Colonic mucosa (tissue), 4 donors: ENCODE measurements at places on chromosomes 1 and 21. TPM values are rescaled to one million over a fixed set of nuclear protein-coding genes. Genes with fewer than 3 reads are reported as not detected.

DNA sequence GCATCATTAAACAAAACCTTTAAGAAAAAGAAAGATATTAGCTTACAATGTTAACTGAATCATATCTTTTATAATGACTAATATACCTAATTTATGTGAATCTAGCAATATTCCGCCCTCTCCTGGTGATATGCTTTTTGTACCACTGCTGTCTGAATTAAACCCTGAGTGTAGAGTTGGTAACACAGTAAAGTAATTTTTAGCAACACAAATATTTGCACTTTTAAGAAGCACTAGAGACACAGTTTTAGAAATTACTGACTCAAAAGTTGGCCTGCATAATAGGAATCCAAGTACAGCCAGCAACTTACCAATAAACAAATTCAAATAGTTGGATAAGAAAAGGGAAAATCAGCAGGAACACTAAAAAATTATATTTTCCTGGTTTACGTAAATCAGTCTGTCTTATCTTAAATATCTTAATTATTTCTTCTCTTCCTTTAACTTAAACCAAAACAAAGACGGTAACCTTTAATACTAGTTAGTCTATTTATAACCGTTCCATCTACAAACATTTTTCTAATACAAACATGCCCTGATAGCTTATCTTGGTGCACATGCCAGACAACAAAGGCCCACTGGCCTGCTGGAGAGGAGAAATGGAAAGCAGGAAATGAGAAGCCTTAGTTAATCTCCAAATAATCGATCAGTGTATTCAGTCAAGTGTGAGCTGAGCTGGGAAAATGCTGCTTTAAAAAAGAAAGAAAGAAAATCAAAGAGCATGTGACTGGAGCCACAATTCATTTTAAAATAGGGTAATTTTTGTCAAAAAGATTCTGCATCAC is 246.0 kb downstream of the RERE start:
- DNase-seq: no peak

The MAP3K21 gene
- 16.4 TPM for total RNA-seq

The SEC16B gene
- total RNA-seq: 5.2 TPM

DNA sequence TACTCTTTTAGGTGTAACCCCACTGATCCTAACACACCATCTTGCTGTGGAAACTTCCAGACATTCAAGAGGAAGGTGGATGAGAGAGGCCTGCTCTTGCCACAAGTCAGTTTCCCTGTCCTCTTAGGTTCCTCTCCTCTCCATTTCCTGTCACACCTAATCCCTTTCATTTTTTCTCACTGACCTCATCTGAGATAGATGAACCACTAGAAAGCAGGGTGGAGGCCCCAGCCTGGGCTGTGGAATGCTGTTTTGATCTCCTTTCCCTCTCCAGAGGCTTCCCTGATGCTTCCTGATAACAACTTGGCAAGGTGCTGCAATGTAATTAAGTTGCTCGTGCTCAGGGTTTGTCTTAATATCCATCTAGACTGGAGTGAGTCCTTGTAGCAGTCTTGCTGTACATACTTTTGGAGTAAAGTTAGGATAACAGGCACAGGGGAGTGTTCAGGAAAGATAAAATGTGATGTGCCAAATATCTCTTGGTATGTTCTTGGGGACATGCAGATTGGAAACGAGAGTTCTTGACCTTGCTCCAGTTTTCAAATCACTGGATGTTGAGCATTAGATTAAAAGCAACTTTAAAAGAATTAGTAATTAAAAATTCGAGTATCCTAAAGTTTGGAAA is 11.2 kb downstream of the LRRC42 start:
- DNase-seq: peak; percentile 25

The CRABP2 gene
- 1.4 TPM for total RNA-seq

- no peak for DNase-seq
These were observed 123.6 kb upstream of the DNAH14 start for GRCh38 chr1:224805889-224806288.

The MSH4 gene
- 0.20 TPM for total RNA-seq
